Right kidney (tissue), 9 donors: ENCODE measurements at places on chromosomes 1 and 21.

- DNase-seq: no peak
Observed at GRCh38 chr1:116874733-116875249, 34.9 kb upstream of the PTGFRN start.

GRCh38 chr1:45394342-45394741 is 54.1 kb upstream of the MUTYH start:
- no peak for DNase-seq

DNA sequence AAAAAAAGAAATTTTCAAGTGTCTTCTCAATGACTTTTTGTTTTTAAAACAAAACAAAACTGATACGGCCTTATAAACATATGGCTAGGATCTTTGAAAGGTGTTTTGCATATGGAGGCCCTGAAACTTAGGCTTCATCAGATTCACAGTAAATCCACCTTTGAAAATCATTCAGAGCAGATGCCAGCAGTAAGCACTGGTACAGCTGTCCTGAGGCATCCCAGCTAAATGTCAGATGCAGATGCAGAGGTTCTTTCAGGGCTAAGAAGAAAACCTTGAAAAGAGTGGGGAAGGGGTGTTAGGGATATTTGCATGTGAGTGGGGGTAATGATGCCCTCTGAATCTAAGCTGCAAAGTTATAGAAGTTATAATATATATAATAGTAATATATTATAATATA is 56.2 kb upstream of the GNG12 start:
- no peak for DNase-seq

DNA sequence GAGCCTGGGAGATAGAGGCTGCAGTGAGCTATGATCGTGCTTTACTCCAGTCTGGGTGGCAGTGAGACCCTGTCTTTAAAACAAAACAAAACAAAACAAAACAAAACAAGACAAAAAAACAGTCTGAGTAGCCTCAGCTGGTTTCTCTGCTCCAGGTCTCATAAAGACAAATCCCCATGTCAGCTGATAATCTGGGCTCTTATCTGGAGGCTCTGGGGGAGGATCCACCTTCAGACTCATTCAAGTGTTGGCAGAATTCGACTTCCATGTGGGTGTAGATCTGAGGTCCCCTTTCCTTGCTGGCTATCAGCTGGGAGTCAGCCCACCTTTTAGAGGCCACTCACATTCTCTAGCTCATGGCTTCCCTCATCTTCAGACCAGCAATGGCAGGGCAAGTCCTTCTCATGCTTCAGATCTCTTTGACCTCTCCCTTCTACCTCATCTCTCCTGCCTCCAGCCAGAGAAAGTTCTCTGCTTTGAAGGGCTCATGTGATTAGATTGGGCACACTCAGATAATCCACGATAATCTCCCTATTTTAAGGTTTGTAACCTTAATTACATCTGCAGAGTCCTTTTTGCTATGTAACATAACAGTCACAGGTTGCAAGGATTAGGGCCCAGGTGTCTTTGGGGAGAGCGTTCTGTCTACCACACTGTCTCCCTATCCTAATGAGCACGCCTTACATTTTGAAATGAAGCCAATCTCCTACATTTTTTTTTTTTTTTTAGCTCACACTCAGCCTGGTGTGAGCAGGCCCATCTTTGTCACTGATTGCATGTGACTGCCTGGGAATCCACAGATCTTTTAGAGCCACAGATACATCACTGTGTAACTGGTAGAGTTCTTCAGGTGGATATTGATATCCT is 7.5 kb upstream of the PYCR2 start:
- DNase-seq: no peak

- peak; percentile 8 for DNase-seq
Observed at GRCh38 chr1:33866281-33866680, 2.4 kb downstream of the HMGB4 start.

- peak; percentile 37 for DNase-seq
Observed at GRCh38 chr1:111989531-111990025, at the start of gene KCND3. Gene KCND3 (minus strand): TSS chr1:111989668.

- DNase-seq: no peak
Observed at GRCh38 chr1:29469457-29469856, 233.1 kb downstream of the PTPRU start.

DNA sequence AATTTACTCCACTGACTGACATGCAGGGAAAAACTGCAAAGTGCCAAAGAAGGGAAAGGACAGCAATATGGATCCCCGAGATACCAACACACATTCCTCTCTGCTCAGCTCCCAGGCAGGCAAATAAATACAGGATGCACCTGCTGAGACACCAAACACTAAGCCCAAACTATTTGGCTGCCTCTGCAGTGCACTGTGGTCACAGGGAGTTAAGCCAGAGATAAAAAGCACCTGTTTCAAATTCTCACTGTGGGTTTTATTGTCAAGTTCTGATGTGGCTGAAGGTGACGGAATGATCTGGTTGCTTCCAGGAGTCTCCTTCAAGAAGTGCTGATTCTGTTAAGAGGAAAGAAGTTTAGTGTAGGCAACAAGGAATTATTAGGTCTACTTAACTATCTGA is 17.7 kb downstream of the TEX38 start:
- DNase-seq: no peak

- no peak for DNase-seq
Observed at GRCh38 chr1:71600023-71600422, 519.2 kb upstream of the ZRANB2 start.

- no peak for DNase-seq
Observed at GRCh38 chr1:206451134-206451686, 19.1 kb upstream of the IKBKE start.

DNA sequence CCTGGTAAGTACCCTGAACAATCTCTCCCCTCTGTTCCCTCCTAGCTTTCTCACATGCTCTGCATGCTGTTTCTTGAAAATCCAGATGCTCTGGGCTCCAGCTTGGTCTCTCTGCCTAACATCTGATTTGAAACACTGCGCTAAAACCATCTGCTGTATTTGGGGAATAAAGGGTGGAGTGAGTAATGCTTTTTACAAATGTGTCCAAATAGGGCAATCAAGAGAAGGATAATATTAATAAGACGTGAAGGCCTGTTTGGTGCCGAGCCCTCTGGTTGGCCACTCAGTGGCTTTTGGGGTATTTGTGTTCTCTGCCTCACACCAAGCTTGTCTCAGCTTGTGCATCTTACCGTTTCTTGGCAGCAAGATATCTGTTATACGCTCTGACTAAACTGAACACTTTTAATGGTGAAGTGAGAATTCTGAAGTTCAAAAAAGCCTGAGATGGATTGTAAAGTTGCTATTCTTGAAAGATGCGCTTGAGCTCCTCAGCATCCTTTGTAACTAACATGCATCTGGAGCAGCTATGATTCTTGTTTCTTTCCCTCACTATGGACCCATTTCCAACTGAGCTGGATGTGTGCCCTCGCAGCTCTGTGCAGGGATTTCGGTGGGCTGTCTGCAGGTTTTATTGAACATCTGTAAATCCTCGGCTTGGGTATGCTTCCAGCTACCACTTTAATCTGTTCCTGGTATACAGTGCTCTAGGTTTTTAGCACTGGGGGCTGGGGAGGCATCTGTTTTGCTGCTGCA is 269.4 kb downstream of the RWDD3 start:
- DNase-seq: no peak

DNA sequence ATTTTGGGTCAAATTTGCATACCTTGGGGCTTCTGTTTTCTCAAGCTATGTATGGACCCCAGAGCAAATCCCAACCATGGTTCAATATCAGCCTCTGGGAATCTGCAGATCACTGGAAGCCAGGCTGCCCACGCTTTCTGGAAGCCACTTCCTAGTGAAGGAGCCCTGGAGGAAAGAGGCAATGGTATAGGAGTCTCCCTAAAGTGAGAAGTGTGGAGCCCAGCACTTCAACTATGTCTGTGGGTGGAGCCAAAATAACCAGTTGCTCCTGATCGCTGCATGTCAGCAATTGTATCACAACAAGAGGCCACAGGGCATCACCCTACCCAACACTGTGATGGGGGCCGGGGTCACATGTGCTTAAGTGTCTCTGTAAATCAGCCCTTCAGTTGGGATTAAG is 26.9 kb downstream of the ETS2 start:
- no peak for DNase-seq

GRCh38 chr1:155976062-155976912 is 2.1 kb downstream of the ARHGEF2 start:
- peak; percentile 56 for DNase-seq

DNA sequence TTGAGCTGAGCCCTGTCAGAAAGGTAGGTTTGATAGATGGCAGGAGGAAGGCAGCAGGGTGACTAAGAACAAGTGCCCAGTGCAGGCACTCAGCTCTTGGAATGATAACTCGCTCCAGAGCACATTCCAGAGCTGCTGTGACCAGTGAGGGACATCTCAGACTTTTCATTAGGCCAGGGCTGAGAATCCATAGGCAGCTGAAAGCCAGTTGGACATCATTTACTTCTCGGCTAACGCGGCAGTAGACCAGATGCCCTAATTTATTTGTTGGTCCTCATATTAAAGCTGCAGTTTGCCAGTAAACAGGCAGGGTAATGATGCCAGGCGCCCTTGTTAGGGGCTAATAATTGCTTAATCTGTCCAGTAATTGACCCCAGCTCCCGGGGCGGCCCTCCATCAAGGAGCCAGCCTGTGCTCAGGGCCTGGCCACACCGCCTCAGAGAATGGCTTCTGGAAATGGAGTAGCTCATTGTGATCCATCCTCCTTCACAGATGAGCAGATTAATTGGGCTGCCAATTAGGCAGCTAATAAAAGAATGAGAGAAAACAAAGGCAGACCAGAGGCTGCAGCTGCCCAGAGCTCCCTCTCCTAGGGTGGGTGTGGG is 122.0 kb downstream of the BEND5 start:
- no peak for DNase-seq

- no peak for DNase-seq
Observed at GRCh38 chr1:86546787-86547221, at the start of gene CLCA4. Gene CLCA4 (plus strand): TSS chr1:86547078. CDS start chr1:86547120, 42 bp downstream.

GRCh38 chr21:45513741-45514310 is 28.4 kb downstream of the SLC19A1 start:
- DNase-seq: no peak

DNA sequence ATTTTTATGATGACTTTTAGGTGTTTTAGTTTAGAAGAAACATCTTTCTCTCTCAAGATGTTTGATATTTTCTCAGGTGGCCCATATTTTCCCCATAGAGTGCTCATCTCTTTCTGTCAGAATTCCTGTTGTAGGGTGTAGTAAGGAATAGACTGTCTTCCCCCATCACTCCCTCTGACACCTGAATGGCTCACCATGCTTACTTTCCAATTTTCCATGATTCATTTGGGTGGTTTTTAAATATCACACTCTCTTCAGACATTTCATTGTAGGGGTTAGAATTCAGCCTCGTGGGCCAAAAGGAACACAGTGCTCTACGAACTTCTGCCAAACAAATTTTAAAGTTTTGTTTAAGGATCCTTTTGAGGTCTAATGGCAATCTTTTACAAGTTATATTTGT is 24.0 kb downstream of the GIPC2 start:
- DNase-seq: no peak

DNA sequence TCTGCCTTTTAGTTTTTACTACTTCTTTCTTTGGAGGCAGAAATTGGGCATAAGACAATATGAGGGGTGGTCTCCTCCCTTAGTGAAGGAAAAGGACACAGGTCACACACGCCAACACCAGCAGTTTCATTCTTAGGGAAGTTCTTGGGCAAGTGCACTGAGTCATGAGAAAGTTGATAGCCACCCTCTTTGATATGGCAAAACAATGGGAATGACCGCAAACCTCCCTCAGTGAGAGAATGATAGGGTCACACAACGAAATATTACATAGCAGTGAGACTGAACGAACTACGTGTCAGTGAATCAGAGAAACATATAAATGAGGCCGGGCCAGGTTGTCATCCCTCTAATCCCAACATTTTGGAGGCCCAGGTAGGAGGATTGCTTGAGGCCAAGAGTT is 20.0 kb downstream of the IL6R start:
- no peak for DNase-seq

DNA sequence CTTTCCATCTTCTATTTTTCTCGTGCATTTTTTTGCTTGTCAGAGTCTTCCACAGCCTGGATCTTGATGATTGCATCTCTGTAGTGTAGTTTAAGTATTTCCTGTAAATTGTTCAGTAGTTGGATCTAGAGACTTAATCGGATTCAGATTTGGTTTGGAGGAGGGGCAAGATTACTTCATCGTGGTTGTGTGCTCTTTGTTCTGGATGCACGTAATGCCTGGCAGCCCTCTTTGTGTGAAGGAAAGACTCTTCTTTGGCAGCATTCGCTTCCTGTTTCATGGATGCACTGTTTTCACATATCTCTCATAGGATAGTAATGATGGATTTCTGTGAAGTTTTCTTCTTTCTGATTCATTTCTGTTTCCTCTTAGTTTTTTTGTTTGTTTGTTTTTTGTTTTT is 14.2 kb downstream of the SEMA4A start:
- no peak for DNase-seq

DNA sequence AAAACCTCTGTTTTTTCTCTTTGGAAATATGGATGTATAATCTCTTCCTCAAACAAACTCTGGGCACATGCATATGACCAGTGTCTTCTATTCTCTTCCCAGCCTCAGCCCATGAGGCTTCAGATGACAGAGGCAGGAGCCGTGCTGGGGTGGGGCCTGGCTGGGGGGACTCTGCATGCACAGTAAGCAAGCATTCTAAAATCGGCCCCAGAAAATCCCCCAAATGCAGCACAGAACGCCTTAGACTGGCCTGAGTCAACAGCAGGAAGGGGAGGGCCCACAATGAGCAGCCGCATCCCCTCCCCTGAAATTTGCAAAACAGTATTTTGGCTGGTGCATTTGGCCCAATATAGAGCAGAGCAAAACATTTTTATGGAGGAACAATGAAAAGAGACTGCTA is 47.8 kb downstream of the ITPKB start:
- no peak for DNase-seq

DNA sequence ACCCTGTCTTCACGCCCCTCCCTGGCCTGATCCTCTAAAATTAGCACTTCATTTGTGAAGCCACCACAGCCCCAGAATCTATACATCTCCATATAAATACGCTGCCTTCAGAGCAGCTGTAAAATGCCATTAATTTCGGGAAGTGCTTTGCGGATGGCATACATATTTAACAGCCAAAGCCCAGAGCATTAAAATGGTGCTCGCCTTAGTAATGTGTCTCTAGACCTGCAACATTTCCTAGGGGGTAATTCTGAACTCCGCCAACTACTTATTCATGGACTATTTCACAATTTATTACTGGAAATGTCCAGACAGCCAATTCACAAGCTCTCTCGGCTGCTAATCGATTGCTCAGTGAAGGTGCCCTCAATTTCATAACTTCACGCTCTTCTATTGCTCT is 189.4 kb downstream of the GRIK3 start:
- DNase-seq: no peak

DNA sequence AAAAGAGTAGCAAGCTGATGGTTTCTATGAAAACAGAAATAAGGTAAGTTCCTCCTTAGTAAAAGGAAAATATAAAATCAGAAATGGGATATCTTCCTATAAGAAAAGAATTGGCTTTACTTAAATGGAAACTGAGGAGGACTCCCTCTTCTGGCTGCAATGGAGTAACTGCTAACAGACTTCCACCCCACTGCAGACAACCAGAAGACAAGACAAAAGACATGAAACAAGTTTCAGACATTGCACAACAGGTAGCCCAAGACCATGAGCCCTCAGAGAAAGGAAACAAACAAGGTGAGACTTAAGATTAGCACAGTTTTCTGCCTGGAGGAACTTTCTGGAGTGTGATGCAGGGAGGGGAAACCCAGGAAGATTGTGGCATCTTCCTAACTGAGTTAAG is 17.0 kb upstream of the OLFML2B start:
- DNase-seq: no peak

- DNase-seq: no peak
Observed at GRCh38 chr1:38814444-38814983, 45.1 kb downstream of the RRAGC start.

- DNase-seq: no peak
Observed at GRCh38 chr21:36255663-36256062, 64.3 kb upstream of the MORC3 start.

- no peak for DNase-seq
Observed at GRCh38 chr21:37370152-37371040, 3.8 kb downstream of the DYRK1A start.
